Astrocyte (in vitro differentiated cells and primary cell): ENCODE measurements at places on chromosomes 7 and 10. TPM values are rescaled to one million over a fixed set of nuclear protein-coding genes. Genes with fewer than 3 reads are reported as not detected.

- no peak for DNase-seq
These were observed 21.6 kb downstream of the IRF5 start for GRCh38 chr7:128959296-128959695.

DNA sequence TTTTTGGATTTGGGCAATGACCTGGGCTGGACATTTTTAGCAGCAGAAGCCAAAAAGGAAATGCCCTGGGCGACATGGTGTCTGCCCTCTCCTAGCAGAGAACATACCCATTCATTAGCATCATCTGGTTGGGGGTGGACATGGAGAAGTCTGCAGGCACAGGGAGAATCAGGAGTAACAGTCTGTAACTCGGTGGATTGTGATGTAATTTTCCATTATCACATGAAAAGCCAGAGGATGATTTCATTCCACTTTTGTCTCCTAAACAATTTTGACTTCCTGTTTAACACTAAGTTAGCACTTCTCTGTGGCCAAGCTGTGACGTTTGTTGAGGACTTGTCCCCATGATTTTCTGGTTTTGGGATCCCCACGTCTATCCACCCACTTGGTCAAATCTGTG is 153.8 kb upstream of the HABP2 start:
- no peak for DNase-seq

GRCh38 chr7:81138870-81139269 is 220.0 kb upstream of the SEMA3C start:
- no peak for DNase-seq

The ACTL6B gene
- not detected in 2 replicates for total RNA-seq

DNA sequence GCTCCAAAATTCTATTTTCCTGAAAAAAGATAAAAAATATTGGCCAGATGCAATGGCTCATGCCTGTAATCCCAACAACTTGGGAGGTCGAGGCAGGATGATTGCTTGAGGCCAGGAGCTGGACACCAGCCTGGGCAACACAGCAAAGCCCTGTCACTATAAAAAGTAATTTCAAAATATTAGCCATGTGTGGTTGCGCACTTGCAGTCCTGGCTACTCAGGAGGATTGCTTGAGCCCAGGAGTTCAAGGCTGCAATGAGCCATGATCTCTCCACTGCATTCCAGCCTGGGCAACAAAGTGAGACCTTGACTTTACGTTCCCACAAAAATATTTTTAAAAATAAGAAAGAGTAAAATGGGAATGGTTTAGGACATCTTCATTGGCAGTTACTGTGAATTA is 104.1 kb upstream of the AFAP1L2 start:
- no peak for DNase-seq

DNA sequence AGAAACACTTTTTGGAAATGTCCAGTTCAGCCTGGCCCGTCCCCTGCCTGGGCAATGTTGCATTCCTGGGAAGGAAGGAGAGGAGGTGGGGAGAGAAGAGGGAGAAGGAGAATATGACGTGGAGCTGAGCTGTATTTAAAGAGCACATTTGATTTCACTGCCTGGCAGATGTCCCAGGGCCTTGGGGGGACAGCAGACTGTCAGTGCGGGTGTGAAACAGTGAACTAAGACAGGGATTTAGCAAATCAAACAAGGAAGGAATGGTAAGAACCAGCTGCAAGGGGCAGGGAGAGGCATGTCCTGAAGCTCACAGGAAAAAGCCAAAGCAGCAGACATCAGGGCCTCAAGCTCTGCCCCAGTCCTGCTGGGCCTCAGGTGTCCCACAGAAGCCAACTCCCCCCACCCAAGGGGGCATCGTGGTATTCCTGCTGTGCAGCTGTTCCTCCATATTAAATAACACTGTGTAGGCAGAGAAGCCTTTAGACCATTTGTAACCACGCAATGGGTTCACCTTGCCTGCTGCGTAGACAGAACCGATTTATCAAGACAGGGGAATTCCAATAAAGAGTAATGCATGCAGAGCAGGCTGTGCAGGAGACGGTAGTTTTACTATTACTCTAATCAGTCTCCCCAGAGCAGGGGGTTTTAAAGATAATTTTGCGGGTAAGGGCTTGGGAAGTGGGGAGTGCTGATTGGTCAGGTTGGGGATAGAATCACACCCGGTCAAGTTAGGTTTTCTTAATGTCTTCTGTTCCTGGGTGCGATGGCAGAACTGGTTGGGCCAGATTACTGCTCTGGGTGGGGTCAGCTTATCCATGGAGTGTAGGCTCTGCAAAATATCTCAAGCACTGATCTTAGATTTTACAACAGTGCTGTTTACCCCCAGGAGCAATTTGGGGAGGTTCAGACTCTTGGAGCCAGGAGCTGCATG is 18.3 kb downstream of the LEP start:
- peak; percentile 22 for DNase-seq

The TMEM229A gene
- total RNA-seq: 0.09 TPM in 1 of 2 replicates, not detected in the other
